ENCODE measurements at places on chromosomes 5 and 9.

DNA sequence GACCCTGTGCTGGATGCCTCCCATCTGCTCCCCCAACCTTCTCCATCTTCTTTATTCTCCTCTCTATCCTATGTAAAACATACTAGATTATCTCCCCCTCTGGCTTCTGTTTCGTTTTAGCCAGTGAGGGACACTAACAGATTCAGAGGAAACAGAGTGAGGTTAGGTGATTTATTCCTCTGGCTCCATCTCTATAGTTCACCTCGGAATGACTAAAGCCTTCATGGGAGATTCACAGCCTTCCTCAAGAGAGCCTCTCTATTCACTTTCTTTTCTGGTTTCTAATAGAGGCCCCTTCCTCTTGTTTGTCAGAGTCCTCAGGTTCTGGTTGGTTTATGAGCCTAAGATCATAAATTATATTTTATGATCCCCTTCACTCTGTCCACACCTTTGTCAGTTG, 633.1 kb upstream of the TYRP1 start:
- no peak for DNase-seq

DNA sequence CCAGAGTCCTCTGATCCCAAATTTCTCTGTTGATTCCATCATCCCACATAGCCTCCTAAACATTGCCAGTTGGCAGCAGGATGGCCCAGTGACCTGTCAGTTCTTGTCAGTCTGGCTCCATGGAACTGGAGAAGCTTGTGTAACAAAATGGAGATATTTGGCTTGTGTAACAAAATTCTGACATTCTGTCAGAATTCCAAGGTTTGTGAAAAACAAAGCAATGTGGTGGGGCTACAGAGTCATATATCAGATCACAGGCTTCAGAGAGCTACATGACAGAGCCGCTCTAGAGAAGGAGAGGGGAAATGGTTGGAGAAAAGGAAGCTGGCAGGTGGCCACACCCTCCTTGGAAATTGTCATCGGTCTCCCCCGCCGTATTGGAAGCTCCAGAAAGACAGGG, 75.4 kb upstream of the MAN2A1 start:
- no peak for DNase-seq

GRCh38 chr5:125696762-125697161, 726.4 kb upstream of the GRAMD2B start:
- no peak for DNase-seq

DNA sequence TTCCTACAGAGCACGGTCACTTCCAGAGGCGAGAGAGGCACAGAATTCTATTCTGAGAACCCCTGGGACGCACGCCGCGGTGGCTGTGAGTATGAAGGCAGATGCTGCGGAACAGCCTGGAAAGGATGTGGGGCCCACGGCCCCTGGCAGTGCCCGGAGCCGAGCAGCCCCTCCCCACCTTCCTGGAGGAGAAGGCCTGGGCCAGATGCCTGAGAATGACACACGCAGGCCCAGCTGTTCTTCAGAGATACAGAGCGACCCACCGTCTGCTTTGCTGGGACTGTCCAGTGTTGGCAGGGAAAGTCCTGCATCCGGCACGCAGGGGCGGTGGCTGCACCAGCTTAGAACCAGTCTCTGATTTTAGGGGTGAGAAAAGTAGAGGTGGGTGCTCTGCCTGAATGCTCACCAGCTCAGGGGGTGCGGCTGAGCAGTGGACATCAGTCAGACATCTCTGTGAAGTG, 116.7 kb upstream of the LPCAT1 start:
- DNase-seq, result no peak

DNA sequence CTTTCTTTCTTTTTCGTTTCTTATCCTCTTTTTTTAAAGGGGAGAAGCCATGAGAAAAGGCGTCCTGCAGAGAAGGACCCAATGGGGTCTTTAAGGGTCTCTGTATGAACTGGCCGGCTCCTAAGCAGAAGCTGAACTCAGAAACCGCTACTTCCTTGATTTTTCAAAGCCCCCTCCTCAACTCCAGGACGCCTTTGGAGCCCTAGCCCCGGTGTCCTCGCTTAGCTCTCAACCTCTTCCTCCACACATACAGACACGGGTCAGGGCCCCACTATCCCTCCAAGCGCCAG, 8.3 kb downstream of the PAX5 start:
- no peak for DNase-seq

DNA sequence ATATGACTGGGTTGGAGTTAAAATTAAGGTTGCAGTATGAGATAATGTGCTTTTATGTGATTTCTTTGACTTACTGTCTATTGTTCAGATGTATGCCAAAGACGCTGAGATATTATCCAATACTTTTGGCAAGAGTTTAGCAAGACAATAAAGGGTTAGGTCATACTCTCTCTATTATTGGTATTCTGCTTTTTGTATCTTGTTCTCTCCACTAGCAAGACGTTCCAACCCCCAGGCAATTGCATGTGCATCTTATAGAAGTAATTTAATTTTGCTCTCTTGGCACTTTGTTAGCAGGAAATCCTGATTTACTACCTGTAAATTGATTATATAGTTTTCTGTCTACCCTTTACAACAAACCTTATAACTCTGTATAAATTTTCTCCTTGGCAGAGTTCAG, 1093.6 kb downstream of the CDH9 start:
- no peak for DNase-seq

DNA sequence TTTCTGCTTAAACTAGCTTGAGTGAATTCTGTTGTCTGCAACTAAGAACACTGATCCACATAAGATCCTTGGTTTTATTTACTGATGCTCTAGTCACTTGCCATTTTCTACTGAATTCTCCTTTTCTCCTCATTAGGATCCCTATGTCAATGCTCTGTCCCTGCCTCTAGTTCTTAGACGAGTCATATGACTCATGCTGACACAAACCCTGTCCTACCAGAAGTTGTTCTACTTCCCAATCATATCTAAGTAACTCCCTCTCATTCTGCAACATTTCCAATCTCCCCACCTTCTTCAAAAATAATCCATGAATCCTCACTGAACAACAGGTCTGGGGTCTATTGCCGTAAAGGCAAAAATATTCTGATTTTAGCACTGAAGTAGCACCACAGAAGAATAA, 47.1 kb upstream of the DMRT1 start:
- no peak for DNase-seq

- no peak for DNase-seq
Observed at GRCh38 chr9:71644819-71645362, 123.4 kb downstream of the CEMIP2 start.

DNA sequence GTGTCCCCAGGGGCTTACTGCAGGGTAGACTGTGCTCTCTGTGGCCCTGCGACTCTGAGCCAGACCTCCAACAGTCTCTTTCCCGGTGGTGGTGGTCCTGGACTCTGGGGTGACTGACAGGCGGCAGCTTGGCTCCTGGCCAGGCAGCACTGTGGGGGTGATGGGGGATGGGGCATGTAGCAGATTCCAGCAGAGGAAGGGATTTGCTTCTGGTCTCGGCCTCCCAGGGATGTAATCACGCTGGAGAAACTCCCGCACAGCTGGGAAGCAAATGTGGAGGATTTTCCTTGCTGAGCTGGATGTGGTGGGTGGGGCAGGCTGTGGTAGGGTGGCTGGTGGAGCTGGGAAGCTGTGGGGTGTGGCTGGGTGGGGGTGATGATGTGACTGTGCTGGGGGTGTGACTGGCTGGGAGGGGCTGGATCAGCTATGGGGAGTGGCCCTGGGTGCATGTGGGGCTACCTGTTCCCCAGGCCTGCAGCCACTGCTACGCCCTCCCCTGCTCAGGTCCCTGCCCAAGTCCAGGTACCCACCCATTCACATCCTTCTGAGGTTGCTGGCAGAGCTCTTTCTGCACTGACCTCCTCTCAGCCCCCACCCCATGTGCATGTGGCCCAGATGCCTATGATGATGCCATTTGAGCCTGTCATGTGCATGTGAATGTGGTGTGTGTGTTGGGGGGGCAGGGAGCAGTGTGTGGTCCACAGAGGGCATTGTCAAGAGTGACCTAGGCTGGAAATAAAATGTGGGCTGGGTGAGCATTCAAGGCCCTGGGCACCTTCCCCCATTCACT, 3.8 kb downstream of the NDST1 start:
- no peak for DNase-seq

DNA sequence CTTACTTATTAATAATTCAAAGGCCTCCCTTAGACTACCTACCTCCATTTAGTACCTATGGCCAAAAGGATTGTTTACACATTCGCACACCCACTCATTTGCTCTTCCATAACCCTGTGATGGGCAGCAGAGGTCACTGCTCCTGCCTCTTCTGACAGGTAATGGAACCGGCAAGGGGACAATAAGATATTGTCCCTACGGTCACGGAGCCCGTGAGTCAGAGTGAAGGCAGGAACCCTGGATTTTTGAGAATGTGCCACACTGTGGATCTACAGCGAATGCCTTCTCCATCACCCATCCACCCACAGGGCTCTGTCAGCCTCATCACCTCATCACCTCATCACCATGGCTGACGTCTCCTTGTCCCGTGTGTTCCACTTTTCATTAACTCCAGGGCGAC, 132.3 kb downstream of the MYO10 start:
- DNase-seq, result no peak

DNA sequence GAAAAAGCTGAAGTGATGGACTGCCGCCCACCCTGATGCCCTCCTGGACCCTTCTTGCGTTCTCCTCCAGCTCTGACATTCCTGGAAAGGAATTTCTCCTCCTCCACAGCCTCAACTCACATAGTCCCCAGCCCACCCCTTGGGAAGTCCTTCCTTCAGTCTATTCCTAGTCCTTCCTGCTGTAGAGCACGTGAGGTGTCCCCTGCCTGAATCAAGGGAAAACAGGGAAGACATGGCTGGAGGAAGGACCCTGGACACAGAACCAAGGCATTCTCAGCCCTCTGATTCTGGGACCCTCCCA, 3.7 kb downstream of the ARID3C start:
- DNase-seq, result no peak

- no peak for DNase-seq
Observed at GRCh38 chr9:120856700-120857099, 14.0 kb upstream of the PSMD5 start.

- DNase-seq, result no peak
Observed at GRCh38 chr5:174642816-174643405, 81.5 kb upstream of the MSX2 start.

Data from DND-41 (cell line).